Suprapubic skin (tissue), 4 donors: ENCODE measurements at places on chromosomes 12 and 14. TPM values are rescaled to one million over a fixed set of nuclear protein-coding genes. Genes with fewer than 3 reads are reported as not detected.

DNA sequence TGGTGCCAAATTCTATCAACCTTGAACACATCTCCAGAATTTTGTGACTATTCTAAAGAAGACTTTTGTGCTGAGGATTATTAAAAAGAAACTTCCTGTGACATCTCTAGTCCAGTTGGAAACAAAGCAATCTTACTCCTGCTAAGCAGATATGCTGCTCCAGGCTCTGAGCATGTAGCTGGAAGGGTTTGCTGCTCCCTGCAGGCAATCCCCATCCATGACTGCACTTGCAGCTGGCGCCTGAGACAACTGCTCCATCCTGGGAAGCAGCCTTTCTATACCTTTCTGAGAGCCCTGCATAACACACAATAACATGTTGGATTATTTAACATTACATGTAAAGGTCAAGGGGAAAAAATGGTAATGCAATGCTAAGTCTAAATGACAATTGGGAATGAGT is 105.1 kb downstream of the NDUFA12 start:
- DNase-seq: no peak

DNA sequence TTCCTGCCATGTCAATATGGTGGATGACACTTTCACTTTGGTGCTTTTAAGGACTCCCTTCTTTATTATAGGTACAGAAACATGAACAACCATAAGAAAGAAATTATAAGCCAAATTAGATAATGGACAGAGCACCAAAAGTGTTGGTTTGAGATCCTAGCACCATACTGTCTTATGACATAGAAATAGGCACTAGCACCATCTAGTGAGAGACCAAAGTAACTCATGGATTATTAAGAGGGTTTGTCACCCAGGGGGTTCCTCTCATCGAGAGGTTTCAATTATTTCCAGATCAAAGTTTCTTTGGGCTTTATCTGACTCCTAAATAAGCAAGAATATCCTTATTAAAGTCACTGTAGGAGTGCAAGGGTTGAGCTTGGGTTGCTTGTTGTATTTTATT is 153.0 kb upstream of the DIO2 start:
- DNase-seq: no peak

- no peak for DNase-seq
These were observed 3.5 kb downstream of the PPM1H start for GRCh38 chr12:62931477-62931876.

The TSHR gene
- not detected for total RNA-seq

GRCh38 chr14:105240811-105241576 is 7.3 kb upstream of the BTBD6 start:
- DNase-seq: no peak

GRCh38 chr12:75389061-75389460 is 1.8 kb upstream of the GLIPR1L2 start:
- DNase-seq: no peak

DNA sequence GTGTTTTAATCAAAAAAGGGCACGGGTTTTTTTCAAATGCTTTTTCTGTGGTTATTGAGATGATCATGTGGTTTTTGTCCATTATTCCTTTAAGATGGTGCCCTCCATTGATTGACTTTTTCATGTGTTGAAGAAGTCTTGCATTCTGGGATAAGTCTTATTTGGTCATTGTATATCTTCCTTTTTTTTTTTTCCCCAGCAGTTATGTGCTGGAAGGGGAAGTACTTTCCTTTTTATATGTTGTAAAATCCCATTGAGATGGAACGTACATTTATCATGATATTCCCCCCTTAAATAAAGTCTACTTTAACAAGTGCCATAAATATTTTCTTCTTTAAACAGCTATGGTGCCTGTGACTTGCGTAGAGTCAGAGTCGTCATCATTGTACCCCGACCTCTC is 24.8 kb upstream of the MUCL1 start:
- no peak for DNase-seq

GRCh38 chr12:52402873-52403540 is 3.1 kb downstream of the KRT82 start:
- DNase-seq: no peak
